ENCODE measurements at places on chromosomes 3 and 15.

DNA sequence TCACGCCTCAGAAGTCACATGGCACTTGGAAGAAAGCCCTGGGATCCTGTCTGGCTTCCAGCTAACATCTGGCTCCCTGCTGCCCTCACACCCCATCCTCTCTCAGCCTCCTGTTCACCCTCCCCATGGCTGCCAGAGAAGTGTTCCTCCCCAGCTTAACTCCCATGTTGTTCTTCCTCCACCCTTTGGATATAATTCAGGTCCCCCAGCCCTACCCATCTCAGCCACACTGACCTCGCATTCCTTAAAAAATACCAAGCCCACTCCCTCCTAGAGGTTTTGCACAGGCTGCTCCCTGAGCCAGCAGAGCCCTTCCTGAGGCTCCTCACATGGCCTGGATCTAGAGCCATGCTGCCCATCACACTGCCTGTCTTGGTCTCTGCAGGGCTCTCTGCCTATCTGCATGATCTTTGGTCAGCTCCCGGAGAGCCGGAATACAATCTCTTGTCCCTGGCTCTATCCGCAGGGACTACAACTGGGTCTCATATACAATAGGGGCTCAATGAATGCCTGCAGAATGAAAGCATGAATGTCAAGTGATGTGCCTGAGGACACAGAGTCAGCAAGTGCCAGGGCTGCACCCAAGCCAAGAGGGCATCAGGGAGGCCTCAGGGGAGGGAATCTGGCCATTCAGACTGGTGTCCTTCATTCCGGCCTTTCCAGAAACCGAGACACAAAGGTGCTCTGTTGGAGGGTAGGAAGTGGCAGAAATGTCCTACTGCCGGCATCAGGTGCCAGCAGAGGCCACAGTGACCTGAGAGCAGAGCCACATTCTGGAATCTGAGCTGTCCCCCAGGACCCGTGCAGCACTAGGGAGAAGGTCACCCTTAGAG is 3.8 kb upstream of the TKT start:
- DNase-seq = no peak

GRCh38 chr15:31320022-31320421 is 6.6 kb upstream of the KLF13 start:
- DNase-seq = peak; percentile 34

DNA sequence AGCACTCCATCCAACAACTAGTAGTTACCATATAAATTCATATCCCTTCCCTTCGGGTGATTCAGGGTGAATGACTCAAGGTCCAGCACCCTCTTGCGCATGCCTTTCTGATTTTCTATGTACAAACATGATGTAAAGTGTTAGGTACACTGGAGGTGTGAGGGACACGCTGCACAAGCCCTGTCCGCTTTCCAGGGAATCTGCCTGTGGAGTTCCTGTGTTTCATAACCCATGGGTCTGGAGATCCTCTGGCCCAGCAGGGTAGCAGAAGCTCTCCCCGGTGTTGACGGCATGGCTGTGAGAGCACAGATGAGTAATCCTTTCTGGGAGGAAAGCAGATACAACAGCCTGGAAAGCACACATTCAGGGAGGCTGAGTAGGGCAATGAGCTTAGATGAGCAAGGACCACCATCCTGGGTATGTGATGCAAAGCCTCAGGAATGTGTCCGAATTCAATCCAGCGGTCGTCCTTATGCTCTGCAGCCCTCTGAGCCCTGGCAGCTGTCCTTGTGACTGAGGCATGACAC is 142.9 kb upstream of the TP63 start:
- DNase-seq = no peak

DNA sequence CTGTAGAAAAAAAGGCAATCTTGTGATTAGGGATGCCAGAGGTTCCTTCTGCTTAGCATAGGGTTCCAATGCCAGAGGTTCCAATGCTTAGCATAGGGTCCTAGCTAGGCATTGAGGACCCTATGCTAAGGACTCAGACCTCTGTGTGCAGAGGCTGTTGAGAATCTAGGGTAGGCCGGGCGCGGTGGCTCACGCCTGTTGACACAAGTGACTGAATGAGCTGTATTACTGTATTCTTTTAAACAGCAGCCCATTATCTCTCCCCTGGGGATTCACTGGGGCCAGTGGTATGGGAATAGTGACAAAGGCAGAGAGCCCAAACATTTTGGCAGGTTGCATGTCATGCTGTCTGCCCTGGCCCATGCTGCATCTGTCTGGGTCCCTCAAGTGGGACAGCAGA is 16.2 kb downstream of the PAK6 start:
- DNase-seq = no peak

- peak; percentile 71 for DNase-seq
Measured at GRCh38 chr3:60594025-60594424, 657.2 kb downstream of the FHIT start.
